Kidney glomerular epithelial cell (primary cell): ENCODE measurements at places on chromosomes 1 and 21.

DNA sequence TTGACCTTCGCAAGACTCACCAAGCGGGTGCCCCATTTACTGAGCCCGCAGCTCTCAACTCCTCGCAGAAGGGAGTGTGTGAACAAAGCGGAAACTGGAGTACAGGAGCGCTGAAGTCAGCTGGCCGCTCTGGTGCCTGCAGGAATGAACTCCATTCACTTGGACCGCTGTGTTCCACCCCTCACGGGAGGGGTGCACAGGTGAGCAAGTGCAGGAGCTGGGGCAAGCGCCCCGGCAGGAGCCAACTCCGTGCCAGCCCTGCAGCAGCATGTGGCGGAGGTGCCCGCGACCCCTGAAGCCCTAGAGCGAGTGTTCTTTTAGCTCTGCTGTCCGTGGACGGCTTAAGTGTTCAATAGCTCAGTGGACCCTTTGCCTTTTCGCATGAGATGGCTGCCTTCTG is 471.6 kb upstream of the ADGRL4 start:
- DNase-seq: no peak

- no peak for DNase-seq
Measured at GRCh38 chr1:1212780-1213344, 1.1 kb downstream of the TNFRSF4 start.

DNA sequence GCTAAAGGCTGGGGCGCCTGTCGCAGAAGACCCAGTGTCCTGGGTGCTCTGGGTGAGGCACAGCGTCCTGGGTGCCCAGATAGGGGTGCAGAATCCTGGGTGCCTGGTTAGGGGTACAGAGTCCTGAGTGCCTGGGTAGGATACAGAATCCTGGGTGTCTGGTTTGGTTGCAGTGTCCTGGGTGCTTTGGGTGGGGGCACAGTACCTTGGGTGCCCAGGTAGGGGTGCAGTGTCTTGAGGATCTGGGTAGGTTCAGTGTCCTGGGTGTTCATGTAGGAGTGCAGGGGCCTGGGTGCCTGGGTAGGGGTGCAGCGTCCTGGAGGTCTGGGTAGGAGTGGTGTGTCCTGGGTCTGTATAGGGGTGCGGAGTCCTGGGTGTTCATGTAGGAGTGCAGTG is 178.7 kb downstream of the CAMTA1 start:
- DNase-seq: no peak

GRCh38 chr1:87225171-87225570 is 103.5 kb upstream of the LMO4 start:
- DNase-seq: no peak

DNA sequence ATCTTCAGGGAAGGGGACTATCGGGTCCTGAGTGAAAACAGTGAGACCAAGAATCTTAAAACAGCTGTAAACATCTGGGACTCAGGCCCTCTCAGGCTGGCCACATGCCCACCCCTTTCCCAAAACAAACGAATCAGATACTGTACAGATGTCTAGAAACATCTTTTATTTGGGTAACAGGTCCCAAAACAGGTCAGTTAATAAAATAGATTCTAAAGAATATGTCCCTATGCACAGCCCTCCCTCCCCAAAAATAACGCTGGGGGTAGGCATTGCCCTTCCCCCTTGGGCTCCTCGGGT is 499 bp upstream of the CRTC2 start:
- DNase-seq: no peak

DNA sequence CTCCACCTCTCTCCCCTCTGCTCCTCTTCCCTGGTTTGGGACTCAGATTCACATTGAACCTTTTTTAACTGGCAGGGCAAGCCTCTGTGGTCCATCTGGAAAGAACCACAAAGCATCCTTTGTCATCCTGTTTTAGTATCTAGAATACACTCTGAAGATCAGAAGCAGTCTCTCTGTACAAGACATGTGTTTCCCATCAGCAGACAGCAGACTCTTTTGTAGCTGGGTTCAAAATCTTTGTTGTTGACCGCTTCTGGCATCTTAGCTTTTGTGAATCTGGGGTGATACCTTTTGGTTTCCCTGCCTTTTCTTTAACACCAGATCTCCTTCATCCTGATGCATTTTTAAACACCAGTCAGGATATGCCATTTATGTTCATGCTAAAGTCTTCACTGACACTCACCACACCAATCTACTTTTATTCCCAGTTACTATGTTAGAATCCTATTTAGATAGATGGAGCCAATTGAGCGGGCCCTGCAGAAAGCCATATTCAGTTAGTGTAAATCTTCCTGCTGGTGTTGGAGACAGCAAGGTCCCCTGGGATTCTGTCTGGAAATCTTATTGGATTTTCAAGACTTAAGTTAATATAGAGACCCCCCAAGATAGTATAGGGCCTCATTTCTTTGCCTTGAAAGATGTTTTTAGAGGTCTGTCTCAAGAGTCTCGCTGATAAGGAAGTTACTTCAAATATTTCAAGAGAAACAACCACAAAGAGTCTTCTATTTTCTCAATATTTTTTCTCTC is 51.1 kb downstream of the ST6GALNAC3 start:
- DNase-seq: no peak

GRCh38 chr1:171160639-171161354 is 24.3 kb upstream of the FMO2 start:
- no peak for DNase-seq

GRCh38 chr1:44632598-44632997 is 41.7 kb downstream of the TMEM53 start:
- DNase-seq: peak; percentile 38

DNA sequence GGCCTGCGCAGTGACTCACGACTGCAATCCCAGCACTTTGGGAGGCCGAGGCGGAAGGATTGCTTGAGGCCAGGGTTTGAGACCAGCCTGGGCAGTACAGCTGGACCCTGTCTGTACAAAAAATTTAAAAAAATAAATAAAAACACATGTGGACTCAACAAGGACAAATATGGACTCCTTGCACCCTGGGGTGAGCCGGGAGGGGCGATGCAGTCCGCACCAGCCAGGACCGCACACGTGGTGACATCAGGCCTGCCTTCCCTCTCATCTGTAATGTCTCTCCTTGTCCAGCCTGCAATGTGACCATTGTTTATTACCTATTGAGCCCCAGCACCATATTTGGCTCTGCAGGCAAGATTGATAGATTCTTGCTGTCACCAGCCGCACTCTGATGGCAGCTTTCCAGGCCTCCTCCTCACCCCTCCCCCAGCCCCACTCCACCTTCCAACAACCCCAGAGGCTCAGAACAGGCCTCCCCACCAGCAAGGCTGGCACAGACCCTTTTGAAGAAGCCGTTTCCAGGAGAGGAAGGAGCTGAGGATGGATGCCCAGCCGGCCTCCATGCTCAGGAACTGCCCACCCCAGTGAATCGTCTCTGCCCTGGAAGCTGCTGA is 55.2 kb downstream of the IRF2BP2 start:
- no peak for DNase-seq

DNA sequence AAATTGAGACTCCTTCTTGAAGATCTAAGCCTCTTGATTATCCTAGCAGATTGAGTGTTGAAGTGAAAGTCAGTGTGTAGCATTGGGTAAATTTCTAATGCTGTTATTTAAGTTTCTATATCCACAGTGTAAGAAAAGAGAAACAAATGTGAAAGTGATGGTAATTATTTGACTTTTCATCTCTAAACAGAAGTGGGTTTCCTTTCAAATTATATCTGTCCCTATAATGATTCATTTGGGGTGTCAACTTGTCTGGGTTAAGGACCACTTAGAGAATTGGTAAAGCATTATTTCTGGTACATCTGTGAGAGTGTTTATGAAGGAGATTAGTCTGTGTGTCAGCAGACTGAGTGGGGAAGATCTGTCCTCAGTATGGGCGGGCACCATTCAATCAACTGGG is 133.0 kb upstream of the HMCN1 start:
- no peak for DNase-seq

DNA sequence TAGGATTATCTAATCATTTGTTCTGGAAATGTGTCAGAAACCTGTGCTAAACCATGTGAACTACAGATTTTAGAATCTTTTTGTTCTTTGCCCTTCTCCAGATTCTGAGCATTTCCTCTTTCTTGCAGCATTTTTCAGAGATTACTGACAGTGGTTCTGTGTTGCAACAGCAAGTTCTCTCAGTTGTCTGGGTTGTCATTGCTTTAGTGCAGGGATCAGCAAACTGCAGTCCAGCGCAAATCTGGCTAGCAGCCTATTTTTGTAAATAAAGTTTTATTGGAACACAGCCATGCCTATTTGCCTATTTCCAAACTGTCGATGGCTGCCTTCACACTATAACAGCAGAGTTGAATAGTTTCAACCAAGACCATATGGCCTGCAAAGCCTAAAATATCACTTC is 66.3 kb upstream of the LRRC8D start:
- no peak for DNase-seq

DNA sequence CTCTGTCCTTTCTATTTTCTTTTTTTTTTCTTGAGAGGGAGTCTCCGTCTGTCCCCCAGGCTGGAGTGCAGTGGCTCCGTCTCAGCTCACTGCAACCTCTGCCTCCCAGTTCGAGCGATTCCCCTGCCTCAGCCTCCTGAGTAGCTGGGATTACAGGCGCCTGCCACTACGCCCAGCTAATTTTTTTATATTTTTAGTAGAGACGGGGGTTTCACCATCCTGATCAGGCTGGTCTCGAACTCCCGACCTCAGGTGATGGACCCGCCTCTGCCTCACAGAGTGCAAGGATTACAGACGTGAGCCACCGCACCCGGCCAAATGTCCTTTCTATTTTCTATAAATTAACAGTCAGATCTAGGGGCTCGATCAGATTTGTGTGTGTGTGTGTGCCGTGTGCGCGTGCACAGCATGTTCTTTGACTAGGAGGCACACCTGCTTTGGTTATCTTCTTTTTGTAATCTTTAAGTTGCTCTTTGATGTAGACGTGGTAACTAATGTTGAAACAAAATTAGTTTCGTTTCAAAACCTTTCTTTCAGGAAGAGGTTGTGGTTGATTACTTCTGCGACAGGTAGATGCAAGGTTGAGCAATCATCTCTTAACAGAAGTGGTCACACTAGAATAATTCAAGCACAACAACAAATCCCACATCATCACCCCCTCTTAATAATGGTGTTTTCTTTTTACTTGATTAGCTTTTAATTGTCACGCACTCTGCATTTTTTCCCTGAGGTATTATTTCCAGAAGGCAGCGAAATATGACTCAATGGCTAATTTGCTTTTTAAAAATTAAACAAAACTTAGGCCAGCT is 779 bp upstream of the DEGS1 start:
- peak; percentile 80 for DNase-seq

DNA sequence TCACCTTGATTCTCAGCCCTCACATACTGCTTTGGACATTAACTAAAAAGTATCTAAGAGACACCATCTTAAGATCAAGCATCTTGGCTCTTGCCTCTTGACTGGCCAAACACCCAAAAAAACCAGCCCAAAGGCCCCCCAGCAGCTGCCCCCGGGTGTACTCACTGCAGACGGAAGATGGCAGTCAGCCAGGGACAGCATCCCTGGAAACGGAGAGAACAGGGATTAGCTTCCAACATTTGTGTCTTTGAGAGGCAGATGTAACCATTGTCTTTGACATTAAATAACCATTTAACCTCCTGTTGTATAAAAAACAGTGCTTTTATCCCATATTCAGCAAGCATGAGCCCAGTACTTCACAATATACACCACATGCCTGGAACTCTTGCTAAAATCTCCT is 11.3 kb downstream of the TMEM63A start:
- no peak for DNase-seq

- DNase-seq: peak; percentile 4
Measured at GRCh38 chr1:17274186-17275170, 25.6 kb downstream of the PADI3 start.

GRCh38 chr1:170155055-170155454 is 9.3 kb downstream of the NTMT2 start:
- no peak for DNase-seq

- DNase-seq: peak; percentile 23
Measured at GRCh38 chr1:160076295-160076694, 5.0 kb upstream of the KCNJ9 start.

DNA sequence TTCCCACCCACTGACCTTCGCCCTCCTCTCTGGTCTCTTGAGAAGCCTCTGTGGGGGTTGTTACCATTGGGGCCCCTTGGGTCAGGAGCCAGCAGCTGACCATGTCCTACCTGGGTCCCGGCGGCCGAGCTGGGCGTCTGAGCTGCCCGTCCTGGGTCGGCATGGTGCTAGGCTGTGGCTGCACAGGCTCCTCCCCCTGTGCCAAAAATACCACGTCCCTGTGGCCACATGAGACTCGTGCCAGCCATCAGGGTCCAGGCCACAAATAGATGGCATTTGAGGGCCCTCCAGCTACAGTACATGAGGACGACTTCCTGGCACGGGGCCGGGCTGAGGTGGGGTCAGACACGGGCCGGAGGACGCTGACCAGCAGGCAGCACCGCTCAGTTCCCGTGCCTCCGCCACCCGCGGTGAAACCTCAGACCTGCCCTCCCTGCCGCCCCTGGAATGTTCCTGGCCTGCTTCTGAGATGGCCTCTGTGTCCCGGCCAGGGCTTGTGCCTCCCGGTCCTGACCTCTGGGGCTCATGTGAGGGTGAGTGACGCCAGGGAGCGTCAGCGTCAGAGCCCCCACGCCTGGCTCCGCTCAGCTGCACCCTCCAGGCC is at the start of gene PERM1:
PERM1 (minus strand) TSS at position 139 of the 604 bp plus-strand sequence. CDS start 1,064 bp downstream, outside the sequence.
- DNase-seq: no peak

GRCh38 chr1:232509570-232509969 is 120.4 kb downstream of the SIPA1L2 start:
- DNase-seq: peak; percentile 45
